Esophagus squamous epithelium (tissue), 5 donors: ENCODE measurements at places on chromosomes 4 and X. TPM values are rescaled to one million over a fixed set of nuclear protein-coding genes. Genes with fewer than 3 reads are reported as not detected.

- no peak for DNase-seq
These were observed 2.8 kb downstream of the PSAPL1 start for GRCh38 chr4:7431696-7432530.

DNA sequence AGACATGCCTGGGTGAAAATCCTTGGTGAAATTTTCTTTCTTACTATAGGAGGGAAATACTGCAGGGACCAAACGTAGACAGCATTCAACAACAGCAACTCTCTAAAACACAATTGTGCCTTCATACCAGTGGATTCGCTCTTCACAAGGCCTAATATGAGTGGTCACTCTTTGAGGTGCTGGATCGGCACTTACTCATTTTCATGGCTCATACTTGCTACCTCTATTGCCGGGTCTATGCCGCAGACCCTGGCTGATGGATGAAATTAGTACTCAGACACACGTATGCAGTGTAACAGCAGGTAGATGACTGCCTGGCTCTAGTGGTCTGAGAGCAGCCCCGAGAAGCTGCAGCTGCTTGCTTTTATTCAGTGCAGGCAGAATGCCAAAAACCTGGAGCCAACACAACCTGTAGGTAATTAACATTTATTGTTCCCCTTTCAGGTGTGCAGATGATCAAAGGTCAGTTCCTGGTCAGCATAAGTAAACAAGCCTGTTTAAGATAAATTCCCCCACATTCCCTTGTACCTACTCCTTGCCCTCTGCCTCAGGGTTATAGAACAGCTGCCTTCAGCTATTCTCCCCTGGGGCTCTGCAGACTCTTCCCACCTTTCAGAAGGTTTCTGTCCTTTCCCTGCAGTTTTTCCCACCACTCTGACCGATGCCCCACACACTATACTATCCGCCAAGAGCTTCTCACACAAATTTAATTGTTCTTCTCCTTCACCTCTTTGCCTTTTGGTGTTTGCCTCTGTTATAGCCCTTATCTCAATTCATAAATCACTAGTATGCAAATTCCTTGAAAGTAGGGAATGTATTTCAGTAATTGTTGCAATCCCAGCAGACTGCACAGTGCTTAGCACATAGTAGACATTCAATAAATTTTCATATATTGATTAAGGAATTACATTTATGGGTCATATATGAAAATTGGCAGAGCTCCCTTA lies 210.0 kb downstream of the SPANXN3 start:
- no peak for DNase-seq

DNA sequence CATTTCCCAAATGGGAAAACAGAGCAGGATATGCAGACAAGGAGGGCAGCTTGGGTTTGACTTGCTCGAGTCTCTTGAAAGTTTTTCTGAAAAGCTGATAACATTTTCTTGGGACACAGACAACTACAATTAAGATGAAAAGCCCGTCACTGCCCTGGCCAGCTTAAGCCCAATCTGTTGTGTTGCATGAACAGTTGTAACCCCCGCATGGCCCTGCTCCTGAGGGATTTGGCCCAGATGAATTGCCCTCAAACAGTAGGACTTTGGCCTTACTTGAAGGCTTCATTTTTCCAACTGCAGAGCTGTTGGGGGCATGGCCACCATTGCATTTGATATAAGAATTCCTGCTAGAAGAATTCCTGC lies 40.5 kb upstream of the MGST2 start:
- no peak for DNase-seq

ASMT gene
- total RNA-seq = not detected

INTU gene
- total RNA-seq = 6.3 TPM

GPM6B gene
- 5.3 TPM for total RNA-seq
